Adipocyte (in vitro differentiated cells): ENCODE measurements at places on chromosomes 11 and 22.

GRCh38 chr11:71120471-71120896, 131.9 kb downstream of the SHANK2 start:
- no peak for DNase-seq

GRCh38 chr11:123235117-123235655, 40.1 kb upstream of the CLMP start:
- peak; percentile 29 for DNase-seq

GRCh38 chr11:64713016-64713707, 9.8 kb downstream of the NRXN2 start:
- DNase-seq = peak; percentile 68

DNA sequence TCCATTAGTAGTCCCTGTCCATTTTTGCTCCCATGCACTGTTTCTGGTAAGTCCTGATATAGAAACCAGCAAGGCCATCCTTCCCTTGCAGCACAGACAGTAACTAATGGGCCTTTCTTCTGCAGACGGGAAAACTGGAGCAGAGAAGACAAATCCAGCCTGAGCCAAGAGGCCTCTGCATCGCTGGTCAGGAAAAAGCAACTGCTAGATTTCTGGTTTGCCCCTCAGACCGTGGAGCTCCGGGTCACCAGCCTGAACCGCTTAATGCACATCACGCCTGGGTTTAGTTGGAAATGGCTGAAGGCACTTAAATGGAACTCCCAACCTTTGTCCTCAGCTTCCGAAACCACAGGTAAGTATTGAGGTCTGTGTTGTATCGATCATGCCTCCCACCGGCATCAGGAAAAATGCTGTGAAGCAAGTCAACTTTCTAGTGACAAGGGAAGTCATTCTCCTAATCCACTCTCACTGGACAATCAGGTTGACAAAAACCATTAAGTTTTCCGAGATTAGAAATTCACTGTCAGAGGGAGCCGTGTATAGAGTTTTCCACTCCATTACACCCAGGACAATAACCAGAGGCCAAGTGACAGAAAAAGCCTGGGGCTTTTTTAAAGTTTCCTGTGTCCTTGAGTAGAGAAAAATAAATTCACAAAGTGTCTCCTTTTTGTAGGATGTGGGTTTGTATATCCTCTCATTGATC, 14.8 kb upstream of the LMO2 start:
- no peak for DNase-seq

DNA sequence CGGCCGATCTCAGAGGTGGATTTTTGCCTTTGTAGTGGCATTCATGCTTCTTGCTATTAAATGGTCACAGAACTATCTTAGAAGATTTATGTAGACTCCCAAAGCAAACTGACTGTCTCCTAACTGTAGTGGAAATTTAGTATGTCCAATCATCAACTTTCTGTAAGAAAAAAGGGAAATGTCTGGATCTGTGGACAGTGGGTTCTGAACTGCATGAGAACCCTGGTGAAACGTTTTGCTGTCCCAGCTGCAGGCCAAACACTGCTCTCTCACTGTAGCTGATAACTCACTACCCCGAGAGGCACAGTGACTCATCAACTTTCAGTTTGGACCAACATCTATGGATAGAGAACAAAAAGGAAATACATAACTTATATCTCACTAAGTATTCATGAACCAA, 387.1 kb downstream of the SOX6 start:
- DNase-seq = peak; percentile 88

DNA sequence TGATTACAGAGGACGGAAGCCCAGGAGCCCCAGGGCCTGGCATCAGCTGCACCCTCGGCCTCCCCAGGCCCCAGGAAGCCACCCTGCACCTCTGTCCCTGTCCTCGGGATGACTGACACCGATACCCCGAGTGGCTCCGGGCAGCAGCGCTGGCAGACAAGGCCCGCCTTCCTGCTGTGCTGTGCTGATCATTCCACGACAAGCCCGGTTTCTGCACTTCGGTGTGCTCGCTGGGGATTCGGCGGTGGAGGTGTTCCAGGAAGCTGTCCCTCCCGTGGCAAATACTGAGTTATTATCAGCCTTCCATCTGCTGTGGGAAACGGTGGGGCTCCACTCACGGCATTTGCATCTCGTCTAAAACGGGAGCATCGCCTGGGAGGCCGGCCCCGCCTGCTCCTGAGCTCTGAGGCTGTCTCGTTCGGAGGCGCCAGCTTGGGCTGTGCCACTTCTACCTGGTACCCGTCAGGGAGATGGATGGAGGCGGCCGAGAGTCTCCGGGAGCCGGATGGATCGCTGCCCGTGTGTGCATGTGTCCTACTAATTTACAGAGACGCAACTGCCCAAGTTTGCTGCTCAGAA, 506.1 kb downstream of the BRD1 start:
- no peak for DNase-seq

- no peak for DNase-seq
These were observed 87.2 kb downstream of the MYO18B start for GRCh38 chr22:25829237-25829636.

GRCh38 chr11:646214-646613, 9.1 kb downstream of the DRD4 start:
- no peak for DNase-seq

- peak; percentile 64 for DNase-seq
These were observed 47.2 kb upstream of the AKIP1 start for GRCh38 chr11:8863838-8864237.

DNA sequence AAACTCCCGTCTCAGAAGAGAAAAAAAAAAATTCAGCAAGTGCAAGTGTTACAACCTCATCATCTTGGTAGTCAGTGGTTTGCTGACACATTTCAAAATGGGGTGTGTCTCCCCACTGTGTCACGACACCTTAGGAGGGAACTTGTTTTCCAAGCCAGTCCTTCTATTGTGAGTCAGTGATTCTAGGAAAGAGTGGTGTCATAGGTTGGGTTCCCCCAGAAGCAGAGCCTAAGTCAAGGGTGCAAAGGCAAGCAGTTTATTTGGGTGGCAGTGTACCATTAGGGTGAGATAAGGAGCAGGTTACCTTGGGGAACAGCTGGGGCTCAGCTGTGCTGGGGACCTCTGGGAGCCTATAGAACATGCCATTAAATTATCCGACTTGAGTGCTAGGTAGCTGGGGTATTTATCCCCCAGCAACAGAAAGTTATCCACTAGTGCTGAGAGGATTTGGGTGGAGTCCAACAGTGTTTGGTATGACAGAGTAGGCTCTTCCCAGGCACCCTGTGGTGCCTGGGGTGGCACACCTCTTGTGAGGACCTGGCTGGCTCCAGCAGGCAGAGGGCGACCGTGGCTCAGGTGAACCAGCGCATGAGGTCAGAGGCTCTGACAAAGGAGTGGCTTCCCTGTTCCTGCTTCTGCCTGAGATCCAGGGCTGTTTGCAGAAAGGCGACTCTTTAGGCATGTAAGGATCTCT, 41.7 kb downstream of the KIAA1671 start:
- no peak for DNase-seq

DNA sequence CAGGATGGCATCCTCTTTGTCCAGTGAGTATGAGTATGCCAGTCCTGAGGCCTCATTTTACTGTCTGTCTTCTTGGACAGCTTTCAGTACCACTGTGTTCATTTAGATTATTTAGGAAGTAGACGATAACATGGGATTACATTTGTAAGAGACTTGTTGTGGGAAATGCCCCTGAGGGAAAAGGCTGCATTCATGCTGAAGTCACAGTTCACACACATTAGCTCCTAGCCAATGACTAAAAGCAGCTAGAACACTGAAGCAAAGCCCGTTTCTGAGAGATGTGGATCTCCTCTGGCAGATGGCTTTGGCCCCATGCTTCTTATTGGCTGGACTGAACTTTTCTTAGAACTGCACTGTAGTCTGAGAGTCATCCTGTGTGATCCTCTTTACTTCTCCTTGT, 242.4 kb downstream of the FAM76B start:
- DNase-seq = peak; percentile 34

GRCh38 chr22:37303821-37304274, 21.5 kb downstream of the CYTH4 start:
- DNase-seq = peak; percentile 87

DNA sequence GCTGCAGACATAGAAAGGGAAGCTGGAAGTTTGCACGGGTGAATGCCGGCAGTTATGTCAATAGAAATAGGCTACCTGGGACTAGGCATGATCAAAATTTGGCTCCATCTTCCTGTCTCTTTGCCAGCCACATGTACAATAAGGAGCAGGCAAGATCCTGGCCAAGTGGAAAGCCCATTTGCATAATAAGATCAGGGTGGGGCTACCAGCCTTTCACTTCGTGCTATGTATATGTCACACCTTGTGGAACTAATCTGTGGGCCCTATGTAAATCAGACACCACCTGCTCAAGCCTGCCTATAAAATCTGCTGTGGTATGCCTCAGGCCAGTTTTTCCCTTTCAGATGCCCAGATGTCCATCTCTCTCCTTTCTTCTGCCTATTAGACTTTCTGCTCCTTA, 79.3 kb upstream of the DRD2 start:
- no peak for DNase-seq

DNA sequence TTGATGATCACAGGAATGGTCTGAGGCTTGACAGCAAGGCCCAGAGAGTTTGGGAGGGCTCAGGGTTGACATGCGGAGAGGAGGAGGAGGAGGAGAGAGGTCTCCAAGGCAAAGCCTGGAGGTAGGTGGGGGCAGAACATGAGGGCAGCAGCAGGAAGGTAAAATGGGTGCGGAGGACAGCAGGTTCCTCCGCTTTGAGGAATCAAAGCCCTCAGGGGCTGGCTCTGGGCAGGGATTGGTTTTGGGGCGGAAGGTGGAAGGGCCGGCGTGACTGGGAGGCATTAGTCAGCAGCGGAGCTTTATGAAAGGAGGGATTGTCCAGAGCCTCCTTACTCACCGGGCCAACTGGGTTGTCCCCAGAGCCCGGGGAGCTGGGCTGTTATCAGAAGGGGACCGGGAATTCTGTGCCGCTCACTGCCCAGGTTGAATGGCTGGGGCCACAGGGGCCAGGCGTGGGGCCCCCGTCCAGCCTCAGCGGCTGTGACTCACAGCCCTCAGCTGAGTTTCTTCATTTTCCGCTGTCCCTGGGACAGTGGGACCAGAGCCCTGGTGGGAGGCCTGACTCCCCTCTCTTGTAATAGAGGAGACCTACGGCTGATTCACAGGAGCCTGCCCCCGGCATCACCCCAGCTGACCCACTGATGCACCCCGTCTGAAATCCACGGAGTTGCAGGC, 36.2 kb downstream of the LIF start:
- no peak for DNase-seq

DNA sequence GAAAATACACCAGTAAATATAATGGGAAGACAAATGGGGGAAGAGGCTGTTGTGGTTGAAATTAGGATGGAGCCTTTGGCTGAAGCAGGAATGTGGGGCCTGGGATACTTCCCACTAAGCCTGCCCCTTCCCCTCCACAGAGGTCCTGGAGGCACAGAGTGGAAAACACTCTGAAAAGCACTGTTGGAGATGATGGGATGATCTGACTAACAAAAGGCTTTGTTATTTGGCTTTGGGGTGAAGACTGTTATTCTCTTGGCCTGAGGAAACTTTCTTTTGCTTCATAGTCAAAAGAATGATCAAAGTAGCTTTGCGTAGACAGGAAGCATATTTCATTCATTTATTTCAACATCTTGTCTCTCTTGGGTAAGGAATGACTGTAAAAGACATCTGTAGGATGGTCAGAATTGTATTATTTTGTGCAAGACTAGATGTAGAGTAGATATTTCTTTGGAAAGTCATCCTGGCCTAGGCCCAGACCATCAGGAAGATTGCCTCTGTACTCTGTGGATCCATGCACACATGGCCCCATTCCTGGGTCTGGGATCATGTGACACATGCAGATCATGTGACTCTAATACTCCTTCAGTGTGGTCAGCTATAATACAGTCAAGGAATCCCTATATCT, 111.4 kb downstream of the SPON1 start:
- DNase-seq = peak; percentile 13

- no peak for DNase-seq
These were observed 7.7 kb downstream of the LGR4 start for GRCh38 chr11:27464909-27465308.

GRCh38 chr11:124762624-124763155, 600 bp upstream of the ESAM start:
- peak; percentile 23 for DNase-seq

- DNase-seq = no peak
These were observed 44.3 kb downstream of the RASSF10 start for GRCh38 chr11:13053255-13053917.

- peak; percentile 57 for DNase-seq
These were observed 80.7 kb upstream of the PPARA start for GRCh38 chr22:46069521-46070214.

GRCh38 chr11:79413268-79413667, 27.6 kb downstream of the TENM4 start:
- DNase-seq = peak; percentile 82

- DNase-seq = no peak
These were observed 727.6 kb upstream of the LUZP2 start for GRCh38 chr11:23769214-23769613.

DNA sequence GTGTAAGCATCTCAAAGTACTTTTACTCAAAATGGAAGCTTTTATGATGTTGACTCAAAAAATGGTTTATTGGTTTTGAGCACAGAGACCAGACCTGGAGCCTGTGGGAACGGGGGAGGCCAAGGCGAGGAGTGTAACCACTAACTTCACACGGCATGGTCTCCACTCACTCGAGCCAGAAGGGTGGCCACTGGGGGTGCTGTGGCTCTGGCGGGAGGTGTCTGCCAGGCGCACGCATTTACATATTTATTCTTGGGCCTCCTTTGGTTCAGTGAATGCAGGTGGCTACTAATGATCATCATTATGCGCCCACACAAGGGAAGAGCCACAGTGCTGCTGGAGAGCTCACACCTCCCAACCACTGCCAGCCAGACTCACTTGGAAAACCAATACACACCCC, 64.6 kb downstream of the FLRT1 start:
- DNase-seq = no peak

DNA sequence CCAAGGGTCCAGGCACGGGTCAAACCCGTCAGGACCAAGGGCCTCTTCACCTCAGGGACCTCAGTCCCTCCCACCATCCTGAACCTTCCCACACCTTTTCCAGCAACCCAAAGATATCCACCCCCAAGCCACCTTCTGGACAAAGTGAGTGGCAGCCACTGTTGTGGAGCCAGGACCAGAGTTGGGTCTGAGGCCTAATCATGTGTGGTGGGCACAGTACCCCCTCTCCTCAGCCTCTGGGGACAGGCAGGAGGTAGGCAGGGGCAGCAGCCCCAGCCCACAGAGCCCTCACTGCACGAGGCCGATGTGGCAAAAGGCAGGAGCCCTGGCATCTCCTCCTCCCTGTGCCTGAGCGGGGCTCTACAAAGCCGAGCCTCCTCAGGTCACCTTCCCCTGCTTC, 2.5 kb downstream of the KCNJ11 start:
- no peak for DNase-seq
